Esophagus squamous epithelium (tissue), 5 donors: ENCODE measurements at places on chromosomes 4 and X.

DNA sequence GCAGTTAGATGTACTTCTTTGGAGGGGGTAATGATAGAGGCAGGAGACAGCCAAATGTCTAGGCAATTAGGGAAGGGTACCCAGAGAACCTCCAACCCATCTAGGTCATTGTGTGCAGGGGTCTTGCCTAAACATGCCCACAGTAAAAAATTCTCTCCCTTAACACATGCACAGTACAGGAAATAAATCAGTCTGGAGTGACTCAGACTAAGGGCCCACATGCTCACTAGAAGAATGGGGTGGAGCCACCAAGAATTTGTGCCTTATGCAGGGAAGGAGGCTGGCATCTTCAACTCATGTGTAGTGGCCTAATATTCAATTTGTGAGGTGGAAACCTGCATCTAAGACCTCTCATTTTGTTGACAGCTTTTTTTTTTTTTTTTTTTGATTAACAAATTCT, 945.3 kb upstream of the GRIA3 start:
- DNase-seq = no peak

GRCh38 chr4:108205859-108206258, 37.1 kb upstream of the LEF1 start:
- DNase-seq = no peak

- no peak for DNase-seq
These were observed 45.9 kb upstream of the DRD5 start for GRCh38 chr4:9735515-9735914.

GRCh38 chrX:22950269-22951266, 49.2 kb upstream of the DDX53 start:
- DNase-seq = no peak

GRCh38 chr4:161225327-161225726, 938.5 kb downstream of the FSTL5 start:
- DNase-seq = no peak
